Subcutaneous adipose tissue (tissue), 4 donors: ENCODE measurements at places on chromosomes 1 and 21. TPM values are rescaled to one million over a fixed set of nuclear protein-coding genes. Genes with fewer than 3 reads are reported as not detected.

Gene FAM72D
- 0.44 TPM for total RNA-seq

Gene BRINP3
- total RNA-seq = not detected

Gene HSD3B2
- total RNA-seq = not detected

Gene NUCKS1
- total RNA-seq = 80.1 TPM

Gene LINGO4
- not detected for total RNA-seq

Gene LHX8
- not detected for total RNA-seq

Gene LIPI
- total RNA-seq = not detected

Gene VAV3
- total RNA-seq = 13.1 TPM

Gene BCL2L15
- total RNA-seq = 0.16 TPM

Gene LCE1E
- not detected for total RNA-seq

Gene KCNT2
- 9.7 TPM for total RNA-seq

Gene KCNA2
- 6.8 TPM for total RNA-seq

Gene FNDC5
- not detected for total RNA-seq

Gene NLRP3
- total RNA-seq = 3.4 TPM

Gene ARHGEF10L
- 19.1 TPM for total RNA-seq

Gene SELL
- total RNA-seq = 0.75 TPM

Gene GABRD
- total RNA-seq = not detected

Gene S100A2
- not detected for total RNA-seq

Gene SLC1A7
- not detected for total RNA-seq

Gene GCSAML
- 0.68 TPM for total RNA-seq

Gene ZNF648
- total RNA-seq = not detected

Gene ZNF672
- 25.6 TPM for total RNA-seq

Gene USP33
- total RNA-seq = 126 TPM

Gene GJC2
- 0.82 TPM for total RNA-seq

Gene WDR64
- total RNA-seq = not detected

Gene BLACAT1
- not detected for total RNA-seq

Gene YRDC
- total RNA-seq = 7.1 TPM

Gene ATP1A4
- not detected for total RNA-seq

Gene KCNE2
- not detected for total RNA-seq

Gene S100A8
- total RNA-seq = 13.6 TPM

Gene GATAD2B
- 22.3 TPM for total RNA-seq

Gene DISC1
- 19.7 TPM for total RNA-seq

Gene TMEM269
- not detected for total RNA-seq

Gene LCE1D
- not detected for total RNA-seq

Gene PTPN14
- total RNA-seq = 29.0 TPM

Gene AVPR1B
- not detected for total RNA-seq

Gene TEDDM1
- total RNA-seq = not detected

Gene TNFRSF4
- not detected for total RNA-seq

Gene MFSD2A
- total RNA-seq = 3.9 TPM

Gene SPATA1
- not detected for total RNA-seq

Gene RBM11
- 0.38 TPM for total RNA-seq

Gene GPA33
- not detected for total RNA-seq

Gene EPHB2
- 4.4 TPM for total RNA-seq

Gene SPRR2F
- not detected for total RNA-seq

Gene KCNJ10
- total RNA-seq = not detected

Gene MCM3AP
- total RNA-seq = 55.3 TPM

Gene SERPINC1
- not detected for total RNA-seq

Gene HOOK1
- total RNA-seq = 0.22 TPM

Gene PLD5
- total RNA-seq = not detected

Gene FHL3
- total RNA-seq = 13.9 TPM

Gene ERI3
- 28.0 TPM for total RNA-seq

Gene CNR2
- not detected for total RNA-seq

Gene PCSK9
- total RNA-seq = not detected

Gene SPATA21
- not detected for total RNA-seq

Gene TFF2
- total RNA-seq = not detected
